Stimulated activated CD4-positive, alpha-beta T cell treated with anti-CD3 and anti-CD28 coated beads, Interleukin-1b, Interleukin-23, amount 100 ng/mL, for 24 hours (primary cell): ENCODE measurements at places on chromosomes 6 and 20.
A peak's percentile ranks its signal among the peaks of the same experiment; 100 is the strongest.

- no peak for DNase-seq
Observed at GRCh38 chr6:151870375-151870774, 62.9 kb downstream of the ESR1 start.

- no peak for DNase-seq
Observed at GRCh38 chr6:34273242-34273805, 24.5 kb upstream of the SMIM29 start.

GRCh38 chr20:62051144-62051543 lies 14.5 kb downstream of the TAF4 start:
- no peak for DNase-seq

DNA sequence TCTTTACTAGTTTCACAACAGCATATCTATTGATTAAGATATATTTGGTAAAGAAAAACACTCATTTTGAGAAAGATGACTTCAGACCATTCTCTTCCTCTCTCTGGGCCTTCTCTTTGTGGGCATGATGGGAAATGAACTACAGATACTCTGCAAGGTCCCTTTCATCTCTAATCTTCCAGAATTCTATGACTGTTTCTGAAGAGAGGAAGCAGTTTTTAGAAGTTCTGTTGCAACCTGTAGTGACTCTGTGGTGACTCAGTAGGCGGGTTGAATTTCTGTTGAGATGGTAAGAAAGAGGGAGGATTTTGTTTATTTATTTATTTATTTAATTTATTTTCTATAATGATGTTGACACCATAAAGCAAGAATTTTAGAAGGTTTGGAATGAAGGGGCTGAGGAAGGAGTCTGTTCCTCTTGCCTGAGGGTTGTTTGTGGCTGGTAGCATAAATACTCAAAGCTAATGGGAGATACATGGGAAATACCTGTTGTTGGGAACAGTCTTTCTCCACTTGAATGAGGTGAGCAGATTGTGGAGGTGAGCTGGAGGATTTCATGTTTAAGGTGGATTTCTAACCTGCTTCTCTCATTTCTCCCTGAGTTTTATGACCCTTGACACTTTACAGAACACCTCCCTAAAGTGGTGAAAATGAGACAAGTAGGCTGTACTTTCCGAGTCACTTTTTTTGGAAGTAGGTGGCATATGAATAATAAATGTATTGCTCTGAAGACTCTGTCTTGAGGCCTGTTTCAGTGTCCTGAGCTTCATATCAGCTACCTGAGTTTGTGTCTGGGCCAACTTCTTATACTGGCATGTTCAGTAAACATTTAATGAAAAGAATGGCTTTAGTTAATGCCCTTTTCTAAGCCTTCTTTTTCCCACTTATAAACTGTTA lies 15.0 kb downstream of the ACSS2 start:
- no peak for DNase-seq

DNA sequence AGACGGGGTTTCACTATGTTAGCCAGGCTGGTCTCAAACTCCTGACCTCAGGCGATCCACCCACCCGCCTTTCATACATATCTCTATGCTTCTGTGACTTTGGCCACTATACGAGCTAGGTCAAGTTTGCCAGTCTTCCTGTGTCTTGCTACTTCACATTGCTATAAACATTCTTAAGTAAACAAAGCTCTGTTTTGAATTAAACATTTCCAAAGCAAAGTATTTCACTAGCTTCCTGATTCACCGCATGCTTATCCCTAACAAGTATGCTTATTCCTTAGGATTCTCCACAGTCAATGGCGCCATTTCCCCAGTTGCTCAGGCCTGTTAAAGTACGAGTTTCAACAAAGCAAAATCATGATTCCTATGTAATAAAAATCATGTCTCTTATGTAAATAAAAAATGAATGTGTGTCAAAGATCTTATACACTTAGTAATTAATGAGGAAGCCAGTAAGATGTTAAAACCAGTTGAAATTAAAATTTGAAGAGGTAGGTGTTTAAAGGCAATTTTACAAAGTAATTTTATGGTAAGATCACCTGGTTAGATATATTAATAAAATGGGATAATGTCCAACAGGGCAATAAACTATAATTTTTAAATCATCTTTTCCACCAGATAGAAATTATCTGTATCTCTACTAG lies 88.5 kb downstream of the PRKN start:
- no peak for DNase-seq

DNA sequence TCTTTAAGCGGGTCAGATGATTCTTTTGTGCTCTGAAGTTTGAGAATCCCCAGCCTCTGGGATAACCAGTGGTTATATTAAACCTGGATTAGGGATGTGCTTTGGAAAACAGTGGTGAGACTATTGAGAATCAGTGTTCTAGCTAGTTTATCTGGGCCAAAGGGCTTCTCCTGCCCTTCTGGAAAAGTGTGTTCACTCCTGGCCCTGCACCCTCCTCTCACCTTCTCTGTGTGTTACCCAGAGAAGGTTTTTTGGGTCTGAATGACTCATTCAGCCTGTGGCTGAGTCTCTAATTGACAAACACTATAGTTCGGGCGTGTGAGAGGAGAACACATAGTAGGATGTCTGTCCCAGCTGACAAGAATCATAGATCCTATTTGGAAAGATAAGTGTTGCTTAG lies 66.7 kb downstream of the LRRC1 start:
- no peak for DNase-seq

- no peak for DNase-seq
Observed at GRCh38 chr6:24936641-24937317, 1.0 kb upstream of the RIPOR2 start.

DNA sequence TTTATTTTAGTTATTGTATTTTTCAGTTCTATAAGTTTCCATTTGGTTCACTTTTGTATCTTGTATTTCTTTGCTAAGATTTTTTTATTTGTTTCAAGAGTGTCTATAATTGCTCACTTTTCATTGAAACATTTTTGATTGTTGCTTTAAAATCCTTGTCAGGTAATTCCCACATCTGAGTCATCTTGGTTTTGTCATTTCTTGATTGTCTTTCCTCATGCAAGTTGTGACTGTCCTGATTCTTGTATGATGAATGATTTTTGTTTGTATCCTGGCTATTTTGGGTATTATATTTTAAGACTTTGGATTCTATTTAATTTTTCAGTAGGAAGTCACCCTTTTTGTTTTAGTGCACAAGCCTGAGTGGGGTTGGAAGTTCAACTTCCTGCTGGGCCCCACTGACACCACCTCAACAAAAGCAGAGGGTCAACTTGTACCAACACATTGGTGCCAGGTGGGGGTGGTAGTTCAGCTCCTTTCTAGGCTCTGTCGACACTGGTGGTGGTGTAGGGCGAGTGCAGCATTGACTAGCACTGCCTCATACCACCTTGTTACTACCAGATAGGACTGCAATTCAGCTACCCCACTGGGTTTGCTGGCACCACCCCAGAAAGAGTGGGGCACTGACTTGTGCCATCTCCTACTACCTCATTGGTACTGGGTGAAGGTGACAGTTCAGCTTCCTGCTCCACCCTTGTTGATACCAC lies 8.8 kb downstream of the RSPH3 start:
- DNase-seq = no peak

GRCh38 chr20:4318891-4319290 lies 303.5 kb upstream of the RNF24 start:
- DNase-seq = no peak

GRCh38 chr6:168017629-168018028 lies 20.2 kb downstream of the KIF25 start:
- no peak for DNase-seq

- no peak for DNase-seq
Observed at GRCh38 chr20:60013296-60014139, 55.3 kb downstream of the CDH26 start.

DNA sequence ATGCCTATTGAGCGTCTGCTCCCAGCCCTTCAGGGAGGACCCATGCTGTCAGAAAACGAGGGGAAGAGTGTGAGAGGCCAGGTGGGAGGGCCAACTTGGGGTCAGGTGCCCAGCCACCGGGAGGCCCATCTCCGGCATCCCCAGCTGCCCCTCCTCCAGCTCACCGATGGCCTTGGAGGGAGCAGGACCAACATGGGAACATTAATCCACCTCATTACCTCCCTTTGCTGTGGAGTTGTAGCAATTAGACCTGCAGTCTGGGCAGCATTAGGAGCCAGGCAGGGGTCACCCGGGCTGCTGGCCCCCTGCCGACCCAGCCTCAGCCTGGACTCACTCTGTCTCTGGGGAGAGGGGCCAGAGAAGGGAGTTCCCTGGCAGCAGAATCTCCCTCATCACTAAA lies 25.1 kb downstream of the DLGAP4 start:
- DNase-seq = no peak

DNA sequence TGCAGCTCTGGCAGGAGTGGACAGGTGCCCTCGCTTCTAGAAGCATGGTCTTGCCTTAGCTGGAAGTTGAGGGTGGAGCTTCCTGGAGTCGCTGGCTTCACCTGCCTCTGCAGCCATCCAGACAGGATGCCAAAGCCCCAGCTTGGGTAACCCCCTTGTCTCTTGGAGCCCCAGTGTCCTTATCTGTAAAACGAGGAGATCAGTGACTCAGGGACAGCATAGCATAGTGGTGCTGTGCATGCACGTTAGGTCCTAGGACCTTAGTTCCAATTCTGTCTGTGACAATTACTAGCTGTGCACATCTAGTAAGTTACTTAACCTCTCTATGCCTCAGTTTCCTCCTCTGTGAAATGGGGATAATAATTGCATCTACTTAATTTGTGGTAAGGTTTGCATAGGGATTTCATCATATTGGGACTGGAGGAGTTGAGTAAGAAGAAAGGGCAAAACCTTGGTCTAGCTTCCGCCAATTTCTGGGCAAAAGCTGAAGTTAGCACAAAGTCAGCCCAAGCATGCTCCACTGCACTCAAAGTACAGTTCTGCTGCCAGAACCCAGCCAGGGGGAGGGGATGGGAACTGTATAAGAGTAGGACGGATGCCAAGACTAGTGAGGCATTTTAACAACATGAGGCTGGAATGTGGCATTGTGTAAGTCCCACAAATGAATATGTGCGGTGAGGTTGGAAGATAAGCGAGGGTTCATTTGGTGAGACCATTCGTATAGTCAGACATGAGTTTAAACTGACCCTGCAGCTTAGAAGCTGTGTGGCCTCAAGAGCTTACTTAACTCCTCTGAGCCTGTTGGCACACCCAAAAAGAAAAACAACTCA lies 24.5 kb downstream of the TOX2 start:
- DNase-seq = no peak

GRCh38 chr6:41002168-41002567 lies 36.9 kb downstream of the UNC5CL start:
- no peak for DNase-seq

DNA sequence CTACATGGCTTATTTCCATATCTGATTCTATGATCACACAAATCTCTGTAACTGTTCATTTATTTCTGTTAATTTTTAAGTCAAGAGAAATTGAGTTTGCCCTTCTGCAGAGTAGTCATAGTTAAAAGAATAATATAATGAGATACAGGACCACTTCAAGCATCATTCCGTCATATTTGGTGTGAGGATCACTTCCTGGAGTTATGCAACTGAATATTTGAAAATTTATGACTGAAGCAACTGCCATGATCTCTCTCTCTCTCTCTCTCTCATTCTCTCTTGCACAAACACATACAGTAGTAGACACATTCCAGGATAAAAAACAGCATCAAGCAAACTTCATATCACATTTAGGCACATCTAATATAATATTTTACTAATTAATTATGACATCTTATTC lies 116.4 kb downstream of the COL9A1 start:
- DNase-seq = no peak

- peak; percentile 49 for DNase-seq
Observed at GRCh38 chr20:47317127-47317895, 39.2 kb downstream of the ZMYND8 start.

- no peak for DNase-seq
Observed at GRCh38 chr20:10898552-10898951, 224.8 kb upstream of the JAG1 start.

DNA sequence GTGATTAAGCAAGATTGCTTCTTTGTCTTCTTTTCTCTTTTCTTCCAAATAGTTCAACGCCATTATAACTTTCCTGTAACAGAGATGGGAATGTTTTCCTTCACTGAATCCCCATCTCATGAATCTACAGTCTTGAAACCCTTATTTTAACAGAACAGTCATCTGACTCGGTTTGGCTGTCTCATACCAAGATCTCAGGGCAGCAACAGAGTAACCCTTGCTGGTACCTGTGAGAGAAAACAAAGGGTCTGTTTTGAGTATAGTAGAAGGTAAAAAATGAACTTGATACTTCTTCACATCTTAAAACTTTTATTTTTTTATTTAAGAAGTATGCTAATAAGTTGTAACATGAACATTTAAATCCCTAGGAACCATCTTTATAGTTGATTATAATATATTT lies 19.6 kb upstream of the DSE start:
- DNase-seq = no peak

DNA sequence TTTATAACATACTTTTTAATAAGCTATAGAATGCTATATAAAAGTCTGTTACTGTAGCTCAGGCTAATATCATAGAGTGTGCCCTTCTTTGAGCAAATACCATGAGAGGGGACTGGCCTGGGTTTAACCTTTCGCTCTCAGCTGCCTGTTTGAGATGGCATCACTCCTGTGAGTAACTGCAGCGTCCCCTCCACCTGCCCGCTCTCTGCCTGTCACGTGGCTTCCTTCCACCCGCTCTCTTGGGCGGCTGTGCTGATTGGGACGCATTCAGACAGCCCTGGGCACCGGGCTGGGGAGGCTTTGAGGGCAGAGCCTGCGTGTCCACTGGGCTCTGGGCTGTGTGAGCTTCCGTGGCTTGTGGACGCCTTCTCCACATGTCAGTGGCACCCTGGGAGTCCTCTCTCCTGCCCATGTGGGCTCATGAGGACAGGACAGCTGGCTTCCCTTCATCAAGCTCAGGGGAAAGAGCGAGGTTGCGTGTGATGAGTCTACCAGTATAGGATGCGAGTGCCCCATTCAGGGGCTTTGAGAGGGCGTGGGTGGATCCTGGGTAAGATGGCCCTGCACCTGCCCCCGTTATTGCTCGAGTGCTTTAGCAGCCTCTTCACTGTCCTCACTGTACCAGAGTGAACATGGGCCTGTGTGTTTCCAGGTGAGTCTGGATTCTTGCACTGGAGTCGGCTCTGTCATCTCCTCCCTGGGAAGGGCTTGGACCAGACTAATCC lies 10.7 kb upstream of the C20orf204 start:
- DNase-seq = no peak

- DNase-seq = no peak
Observed at GRCh38 chr6:34235307-34236130, 1.2 kb upstream of the HMGA1 start.

GRCh38 chr20:24455081-24455480 lies 14.3 kb upstream of the SYNDIG1 start:
- DNase-seq = no peak

DNA sequence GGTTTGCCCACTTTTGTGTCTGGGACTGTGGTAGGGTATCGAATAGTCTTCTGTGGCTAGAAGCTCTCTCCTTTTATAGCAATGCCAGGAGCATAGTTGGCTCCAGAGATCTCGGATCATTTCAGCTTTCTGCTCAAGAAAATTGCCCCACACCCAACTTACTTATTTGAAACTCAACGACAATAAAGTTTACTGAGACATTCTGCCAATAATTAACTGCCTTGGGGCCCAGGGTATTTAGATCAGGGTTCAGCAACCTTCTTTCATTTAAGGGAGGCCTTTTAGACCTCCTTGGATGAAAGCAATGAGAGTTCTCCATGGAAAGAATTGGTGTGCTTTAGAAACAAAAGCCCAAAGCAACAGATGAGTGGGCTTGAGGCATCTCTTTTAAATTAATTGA lies 53.8 kb upstream of the GMPR start:
- no peak for DNase-seq
